ENCODE measurements at places on chromosomes 4 and X.

DNA sequence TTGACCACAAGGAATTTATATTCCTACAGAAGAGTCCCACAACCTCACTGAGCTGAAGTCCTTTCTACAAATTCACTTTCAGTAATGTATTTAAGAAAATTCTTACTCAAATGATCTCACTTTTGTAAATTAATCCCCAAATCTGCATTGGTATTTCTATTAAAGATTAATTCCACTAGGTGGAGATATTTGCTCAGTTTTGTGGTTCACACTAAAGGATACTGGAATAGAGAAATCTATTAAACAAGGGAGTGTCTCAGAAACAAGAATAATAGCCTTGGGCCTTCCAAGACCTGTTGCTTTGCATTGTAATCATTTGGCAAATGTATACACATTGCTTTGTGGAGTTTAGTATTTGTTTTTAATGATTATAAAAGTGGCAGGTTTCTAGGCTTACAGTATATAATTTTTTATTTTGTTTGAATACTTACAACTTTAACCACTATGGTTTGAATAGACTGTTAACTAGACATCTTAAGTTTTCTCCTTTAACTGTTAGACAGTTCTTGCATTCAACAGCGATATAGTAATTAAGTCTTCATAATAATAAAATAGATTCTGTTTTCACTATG, 25.9 kb downstream of the CFAP299 start:
- peak; percentile 51 for DNase-seq

GRCh38 chrX:637660-638481, 7.3 kb downstream of the SHOX start:
- no peak for DNase-seq

DNA sequence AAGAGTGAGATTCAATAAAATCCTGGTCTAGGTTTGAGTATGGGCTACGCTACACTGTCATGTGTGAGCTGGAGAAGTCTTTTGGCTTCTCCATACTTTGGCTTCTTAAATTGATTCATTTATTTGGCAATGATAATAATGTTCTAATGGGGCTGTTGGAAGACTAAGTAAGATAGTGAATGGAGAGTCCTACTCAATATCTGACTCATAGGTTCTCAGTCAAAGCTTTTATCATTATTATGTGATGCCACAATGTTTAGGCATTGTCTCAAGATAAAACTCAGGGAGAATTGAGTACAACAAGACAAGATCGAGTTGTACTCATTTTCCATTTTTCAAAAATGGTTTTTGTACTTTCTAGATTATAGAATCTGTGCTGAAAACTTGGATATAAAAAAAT, 92.5 kb upstream of the VEGFC start:
- no peak for DNase-seq

DNA sequence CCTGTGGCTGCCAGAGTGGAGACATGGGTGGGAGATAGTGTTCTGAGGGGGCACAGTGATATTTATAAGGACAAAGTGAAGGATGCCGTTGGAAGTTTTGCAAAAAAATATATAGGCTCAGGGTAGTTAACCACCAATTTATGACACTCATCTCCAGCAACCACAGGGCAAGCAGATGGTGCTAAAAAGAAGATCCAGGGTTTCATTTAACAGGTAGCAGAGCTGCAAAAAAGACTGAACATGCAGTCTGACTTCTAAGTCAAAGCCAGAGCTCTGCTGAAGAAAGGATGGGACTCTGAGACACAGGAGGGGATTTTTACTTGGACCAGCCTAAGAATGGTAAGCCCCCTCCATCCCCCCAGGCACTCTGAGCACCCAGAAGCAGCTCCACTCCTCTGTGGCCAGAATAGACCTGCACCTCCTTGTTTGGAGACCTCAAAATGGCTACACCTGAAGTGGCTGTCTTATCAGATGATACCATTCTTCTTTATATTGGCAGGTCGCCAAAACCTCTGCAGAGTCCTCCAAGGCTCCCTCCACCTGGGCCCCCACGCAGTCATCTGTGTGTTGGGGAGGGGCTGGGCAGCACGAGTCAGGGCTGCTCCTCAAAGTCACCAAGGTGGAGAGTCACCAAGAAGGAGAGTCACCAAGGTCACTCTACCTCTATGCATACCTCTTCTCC, 161.4 kb upstream of the FAM9B start:
- DNase-seq = no peak

DNA sequence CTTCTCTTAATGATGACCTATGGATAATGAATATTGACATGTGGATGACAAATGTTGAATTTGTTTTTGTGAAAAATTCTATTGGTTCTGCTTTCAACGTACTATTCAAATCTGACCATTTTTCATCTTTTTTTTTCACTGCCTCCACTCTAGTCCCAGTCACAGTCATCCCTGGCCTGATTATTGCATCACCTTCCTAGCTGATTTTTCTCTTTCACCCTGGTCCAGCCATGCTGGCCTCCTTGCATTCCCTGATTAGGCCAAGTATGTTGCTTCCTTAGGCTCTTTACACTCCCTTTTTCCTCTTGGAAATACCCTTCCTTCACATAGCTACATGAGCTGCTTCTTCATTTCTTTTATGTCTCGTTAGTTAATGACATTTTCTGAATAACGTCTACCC, 58.1 kb upstream of the MAP9 start:
- no peak for DNase-seq

DNA sequence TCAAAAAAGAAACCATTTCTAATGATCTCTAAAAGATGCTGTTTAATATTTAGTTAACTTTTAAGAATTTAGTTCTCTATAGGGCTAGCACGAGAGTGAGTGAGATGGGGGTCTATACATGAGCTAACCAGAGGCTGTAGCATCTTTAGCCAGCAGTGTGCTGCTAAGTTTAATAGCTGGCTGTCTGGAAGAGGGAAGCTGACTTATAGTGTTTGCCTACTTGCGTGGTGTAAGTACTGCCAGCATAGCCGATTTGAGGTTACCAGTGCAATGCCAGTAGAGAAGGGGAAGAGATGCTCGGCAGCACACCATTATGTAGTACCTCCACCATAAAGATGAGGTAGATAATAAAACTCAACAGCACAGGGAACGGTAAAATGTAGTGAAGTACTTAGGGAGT, 47.1 kb upstream of the TMEM131L start:
- DNase-seq = no peak

DNA sequence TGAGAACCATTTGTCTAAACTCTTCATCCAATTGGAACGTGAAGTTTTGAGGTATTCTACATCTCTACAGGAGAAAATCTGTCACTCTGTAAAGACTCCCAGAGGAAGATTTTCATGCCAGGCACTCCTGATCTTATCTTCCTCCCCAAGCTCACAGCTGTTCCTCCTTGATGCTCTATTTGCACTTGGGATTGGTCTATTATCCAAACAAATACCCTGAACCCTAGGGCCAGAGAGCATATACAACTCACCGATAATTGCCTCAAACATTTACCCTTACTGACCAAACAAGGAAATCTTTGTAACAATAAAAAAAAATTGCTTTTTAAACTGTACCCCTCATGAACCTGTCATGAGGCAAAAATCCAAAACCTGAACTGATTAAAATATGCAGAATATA, 372.7 kb downstream of the SH2D1A start:
- no peak for DNase-seq

GRCh38 chr4:17708992-17709762, 72.2 kb downstream of the FAM184B start:
- DNase-seq = no peak

- DNase-seq = no peak
Measured at GRCh38 chr4:8393593-8394038, 46.9 kb downstream of the ACOX3 start.

- no peak for DNase-seq
Measured at GRCh38 chr4:120691106-120691505, 231.4 kb downstream of the PRDM5 start.

- DNase-seq = no peak
Measured at GRCh38 chr4:185919107-185919506, 107.1 kb upstream of the SORBS2 start.

GRCh38 chr4:91127831-91128230, 1000.6 kb downstream of the CCSER1 start:
- DNase-seq = no peak

- DNase-seq = no peak
Measured at GRCh38 chr4:1900087-1900433, 28.9 kb downstream of the NSD2 start.

- DNase-seq = no peak
Measured at GRCh38 chr4:88244816-88245579, 39.4 kb downstream of the PPM1K start.

DNA sequence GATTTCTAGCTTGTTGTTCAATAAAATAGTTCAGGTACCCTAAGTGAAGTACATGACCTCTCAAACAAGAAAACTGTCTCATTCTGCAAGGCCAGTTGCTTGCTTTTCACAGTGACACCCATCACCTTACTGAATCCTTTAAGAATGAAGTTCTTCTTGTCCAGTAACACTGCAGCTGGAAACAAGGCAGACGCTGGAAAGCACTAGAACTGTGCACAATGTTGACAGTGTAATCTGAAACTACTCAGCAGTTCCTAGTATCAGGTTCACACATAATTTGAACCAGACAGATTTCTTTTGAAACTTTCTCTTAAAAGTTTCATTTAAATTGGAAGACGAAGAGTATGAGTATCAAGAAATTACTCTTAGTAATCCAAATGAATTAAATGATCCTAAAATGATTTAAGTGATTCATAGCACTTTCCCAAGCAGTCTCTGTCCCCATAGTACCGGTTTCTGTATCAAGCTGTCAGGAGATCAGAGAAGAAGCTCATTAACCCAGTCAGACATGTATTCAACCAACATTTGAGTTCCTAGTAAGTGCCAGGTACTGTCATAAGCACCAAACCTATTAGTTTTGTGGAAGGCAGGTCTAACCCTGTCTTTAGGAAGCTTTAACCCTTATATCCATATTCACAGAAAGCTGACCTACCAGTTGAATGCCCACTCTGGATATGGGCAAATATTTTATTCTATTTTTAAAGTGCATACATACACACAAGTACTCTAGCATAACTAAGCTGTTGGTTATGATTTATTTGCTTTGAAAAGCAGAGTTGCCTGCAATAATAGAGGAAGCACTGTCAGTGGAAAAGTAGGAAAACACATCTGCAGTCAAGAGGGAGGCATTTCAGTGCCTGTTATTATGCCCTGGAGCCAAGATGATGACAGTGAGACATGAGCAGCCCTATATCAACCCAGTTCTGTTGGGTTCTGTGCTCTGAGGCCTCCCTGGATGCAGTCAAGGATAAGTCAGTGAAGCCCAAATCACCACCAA, 63.6 kb downstream of the PALLD start:
- no peak for DNase-seq

- no peak for DNase-seq
Measured at GRCh38 chrX:68422478-68422877, 10.8 kb downstream of the OPHN1 start.

GRCh38 chr4:40325406-40326019, 9.6 kb upstream of the CHRNA9 start:
- DNase-seq = no peak

GRCh38 chr4:103032574-103032973, 13.1 kb upstream of the SLC9B1 start:
- no peak for DNase-seq

- DNase-seq = no peak
Measured at GRCh38 chr4:128249787-128250668, 37.6 kb downstream of the PGRMC2 start.

DNA sequence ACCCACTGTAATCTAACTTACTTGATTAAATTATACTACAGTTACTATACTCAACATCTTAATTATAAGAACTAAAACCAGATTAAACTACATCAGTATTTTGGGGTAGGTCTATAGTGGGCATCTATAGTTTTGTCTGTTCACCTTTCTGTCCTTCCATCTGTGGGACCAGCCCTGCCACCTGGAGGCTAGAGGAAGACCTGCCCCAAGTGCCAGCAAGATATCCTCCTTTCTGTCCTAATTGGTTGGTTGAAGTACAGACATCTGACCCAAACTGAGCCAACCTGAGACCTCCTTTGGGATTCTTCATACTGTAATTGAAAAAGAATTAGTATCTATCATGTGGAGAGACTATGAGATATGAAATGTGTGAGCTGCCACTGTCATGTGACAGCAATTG, 172.2 kb upstream of the TLL1 start:
- no peak for DNase-seq

DNA sequence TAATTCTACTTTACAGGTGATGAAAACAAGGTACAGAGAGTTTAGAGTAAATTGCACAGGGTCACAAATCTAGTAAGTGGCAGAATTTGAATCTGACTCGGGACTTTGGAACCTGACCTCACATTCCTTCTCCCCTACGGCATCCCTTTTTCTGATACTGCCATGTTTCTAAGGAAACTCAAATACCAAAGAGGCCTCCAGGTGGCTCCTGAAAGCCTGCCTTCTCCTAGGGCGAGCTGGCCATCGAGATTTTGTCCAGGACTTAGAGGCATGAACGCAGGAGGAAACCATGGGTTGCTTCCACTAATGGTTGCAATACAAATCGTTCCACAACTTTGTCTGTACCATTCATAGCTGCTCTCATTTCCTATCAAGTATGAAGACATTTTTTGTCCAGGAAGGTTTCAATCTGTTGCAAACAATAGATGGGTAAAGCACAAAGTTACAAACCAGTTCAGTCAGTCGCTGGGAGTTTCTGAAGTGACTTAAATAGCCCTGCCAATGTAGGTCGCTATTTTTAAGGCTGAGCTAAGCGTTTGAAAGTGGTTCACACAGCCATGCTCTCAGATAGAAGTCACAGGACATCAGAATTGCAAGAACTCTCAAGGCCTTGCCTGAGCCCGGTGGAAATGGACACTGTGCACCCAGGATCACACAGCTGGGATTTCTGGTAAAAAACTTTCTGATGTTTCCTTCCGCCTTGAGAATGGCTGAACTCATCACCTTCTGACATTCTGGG, 296.6 kb upstream of the PRPS2 start:
- DNase-seq = no peak

DNA sequence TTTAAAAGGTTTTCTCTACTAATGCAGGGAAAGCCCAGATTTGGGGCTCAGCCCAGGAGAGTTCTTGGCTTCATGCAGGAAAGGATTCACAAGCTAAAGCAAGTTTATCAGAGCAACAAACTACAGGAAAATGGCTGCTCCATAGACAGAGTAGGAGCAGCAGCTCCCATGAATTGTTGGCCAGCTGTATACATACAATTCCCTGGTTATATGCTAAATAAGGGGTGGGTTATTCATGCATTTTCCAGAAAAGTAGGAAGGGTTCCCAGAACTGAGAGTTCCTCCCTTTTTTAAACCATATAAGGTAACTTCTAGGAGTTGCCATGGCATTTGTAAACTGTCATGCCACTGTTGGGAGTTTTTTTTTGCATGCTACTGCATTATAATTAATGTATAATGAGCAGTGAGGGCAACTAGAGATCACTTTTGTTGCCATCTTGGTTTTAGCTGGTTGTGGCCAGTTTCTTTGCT, 2.6 kb downstream of the C4orf33 start:
- no peak for DNase-seq

DNA sequence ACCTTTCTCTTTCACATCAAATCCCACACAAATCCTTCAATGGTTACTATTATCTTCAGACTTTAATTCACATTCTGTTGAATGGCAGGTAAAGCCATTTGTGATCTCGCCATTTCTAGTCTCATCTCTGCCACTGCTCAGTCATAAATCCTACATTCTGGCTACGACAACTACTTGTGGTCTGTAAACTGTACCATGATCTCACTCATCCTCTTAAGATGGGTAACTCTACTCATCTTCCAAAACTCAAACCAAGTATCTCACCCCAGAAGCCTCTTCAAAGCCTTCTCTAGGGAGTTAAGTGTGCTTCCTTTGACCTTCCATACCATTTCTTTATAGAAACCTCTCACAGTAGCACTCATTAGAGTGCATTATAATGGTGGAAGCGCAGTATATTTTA, 101.8 kb downstream of the NEK1 start:
- DNase-seq = no peak

- no peak for DNase-seq
Measured at GRCh38 chrX:18871161-18871890, 112.6 kb downstream of the PHKA2 start.

- DNase-seq = no peak
Measured at GRCh38 chr4:183639291-183639690, 19.7 kb downstream of the RWDD4 start.
